ENCODE measurements at places on chromosomes 3 and 15.

- no peak for DNase-seq
These were observed 31.8 kb upstream of the CRTC3 start for GRCh38 chr15:90497912-90498311.

GRCh38 chr3:43497905-43498365 is 123.9 kb downstream of the ANO10 start:
- no peak for DNase-seq

- DNase-seq, result no peak
These were observed 241.6 kb upstream of the COL8A1 start for GRCh38 chr3:99396651-99397275.

DNA sequence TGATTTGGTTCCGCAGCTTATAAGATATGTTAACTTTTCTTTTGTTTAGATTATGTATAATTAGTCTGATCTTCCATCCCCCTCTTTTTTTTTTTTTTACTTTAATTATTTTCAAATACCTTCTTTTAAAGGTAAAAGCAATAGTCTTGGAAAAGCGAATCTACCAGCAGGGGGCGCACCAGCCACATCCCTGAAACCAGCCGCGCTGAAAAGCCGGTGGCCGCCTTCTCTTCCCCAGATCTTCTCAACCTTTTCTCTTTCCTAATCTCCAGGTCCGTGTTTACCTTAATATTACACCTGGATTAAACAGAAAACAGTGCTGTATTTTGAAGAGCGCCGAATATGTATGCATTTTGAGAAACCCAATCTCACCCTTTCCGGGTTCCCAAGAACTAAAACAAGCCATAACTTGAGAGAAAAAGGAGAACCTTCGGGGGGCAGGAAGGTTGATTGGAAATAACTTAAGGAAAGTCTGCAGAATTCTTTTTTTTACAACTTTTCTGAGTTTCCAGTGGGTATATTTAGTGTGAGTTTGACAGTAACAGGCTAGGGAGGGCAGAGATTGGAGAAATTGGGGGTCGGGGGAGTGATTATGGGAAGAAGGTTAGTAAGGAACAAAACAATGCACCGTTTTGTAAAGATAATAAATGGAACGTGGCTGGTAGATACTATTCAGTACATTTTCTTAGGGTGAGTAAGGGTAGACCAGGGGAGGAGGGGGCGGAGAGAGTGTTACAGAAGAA is 2.0 kb upstream of the SOX2 start:
- DNase-seq, result peak; percentile 84

Measured in kidney (tissue), 22 donors.